ENCODE measurements at places on chromosomes 12 and 14. TPM values are rescaled to one million over a fixed set of nuclear protein-coding genes. Genes with fewer than 3 reads are reported as not detected.

Gene RPL10L
- 9.6 TPM for total RNA-seq

DNA sequence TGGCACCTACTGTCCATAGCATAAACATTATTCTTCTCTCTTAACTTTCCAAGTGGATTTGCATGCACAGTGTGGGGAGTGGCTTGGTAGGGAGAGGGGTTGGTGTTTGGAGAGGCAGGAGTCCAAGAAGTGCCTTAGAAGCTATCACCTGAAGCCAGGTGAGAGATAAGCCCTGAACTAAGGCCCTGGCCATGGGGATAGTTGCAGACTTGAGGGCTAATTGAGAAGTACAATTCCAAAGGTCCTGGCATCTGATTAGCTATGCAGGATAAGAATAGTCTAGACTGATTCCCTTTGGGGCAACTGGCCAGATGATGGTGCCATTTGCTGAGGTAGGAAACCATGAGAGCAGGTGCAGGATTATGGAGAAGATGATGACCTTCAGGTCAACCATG lies 2.0 kb upstream of the PCK2 start:
- peak; percentile 61 for DNase-seq

- no peak for DNase-seq
Measured at GRCh38 chr14:97109234-97109633, 312.1 kb downstream of the VRK1 start.

DNA sequence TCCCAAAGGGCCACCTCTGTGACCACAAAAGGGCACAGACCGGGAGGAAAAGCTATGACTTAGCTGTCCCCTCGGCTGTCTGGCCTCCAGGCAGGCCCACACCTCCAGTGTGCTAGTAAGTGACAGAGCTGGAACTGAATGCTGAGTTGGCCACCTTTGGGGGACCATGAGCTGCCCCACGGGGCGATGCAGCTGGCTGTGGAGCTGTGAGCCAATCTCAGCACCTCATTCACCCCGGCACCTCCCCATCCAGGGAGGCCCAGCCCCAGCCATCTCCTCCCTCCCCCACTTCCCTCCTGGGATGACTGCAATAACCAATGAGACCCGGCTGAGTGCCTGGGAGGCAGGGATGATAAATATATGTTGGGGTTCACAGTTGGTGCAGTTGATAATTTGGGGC lies 12.2 kb upstream of the TESC start:
- no peak for DNase-seq

DNA sequence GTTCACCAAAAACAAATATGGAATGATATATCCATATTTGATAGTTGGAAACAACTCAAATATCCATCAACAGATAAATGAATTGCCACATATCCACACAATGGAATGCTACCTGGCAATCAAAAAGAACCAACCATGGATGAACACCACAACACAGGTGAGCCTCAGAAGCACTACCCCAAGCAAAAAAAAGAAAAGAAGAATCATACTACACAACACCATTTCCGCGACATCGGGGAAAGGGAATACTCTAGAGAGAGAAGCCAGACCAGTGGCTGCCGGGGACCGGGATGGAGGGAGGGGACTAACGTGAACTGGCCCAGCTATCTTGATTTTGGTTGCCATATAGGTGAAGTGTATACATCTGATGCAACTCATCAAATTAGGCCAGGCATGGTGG lies 41.4 kb downstream of the SCARB1 start:
- no peak for DNase-seq

GRCh38 chr12:68163560-68164081 lies 4.1 kb upstream of the IFNG start:
- DNase-seq: no peak

GRCh38 chr14:59069163-59069854 lies 119.2 kb upstream of the DAAM1 start:
- no peak for DNase-seq

Gene CATSPERB
- total RNA-seq: 9.8 TPM

- no peak for DNase-seq
Measured at GRCh38 chr12:10018386-10018785, 8.0 kb downstream of the CLEC12B start.

GRCh38 chr12:99131751-99132199 lies 486.7 kb downstream of the APAF1 start:
- peak; percentile 23 for DNase-seq

DNA sequence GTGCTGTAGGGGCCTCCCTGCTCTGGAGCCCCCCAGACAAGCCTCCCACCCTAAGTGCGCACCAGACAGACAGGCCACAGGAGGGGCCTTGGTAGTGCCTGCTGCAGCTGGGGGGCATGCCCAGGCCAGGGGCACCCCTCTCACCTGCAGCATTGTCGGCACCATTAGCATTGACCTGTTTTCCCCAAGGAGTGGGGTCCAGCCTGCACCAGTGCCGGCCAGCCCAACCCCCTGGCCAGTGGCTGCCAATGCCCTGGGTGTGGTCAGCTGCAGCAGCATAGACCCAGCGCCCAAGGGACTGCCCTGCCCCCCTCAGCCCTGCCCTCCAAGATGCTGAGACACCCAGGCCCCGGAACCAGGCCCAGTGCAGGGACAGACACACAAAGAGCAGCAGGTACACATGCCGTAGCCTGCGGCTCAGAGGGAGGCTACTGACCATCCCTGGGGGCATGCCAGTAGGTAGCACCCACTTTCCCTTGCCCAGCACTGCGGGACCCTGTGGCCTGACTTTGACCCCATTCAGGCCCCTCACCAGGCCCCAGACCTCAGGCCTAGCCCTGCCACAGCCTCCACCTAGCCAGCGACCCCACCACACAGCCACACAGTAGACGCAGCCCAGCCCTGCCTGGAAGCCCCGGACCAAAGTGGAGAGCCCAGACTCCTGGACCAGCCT lies 1.0 kb downstream of the AHNAK2 start:
- no peak for DNase-seq
